ENCODE measurements at places on chromosomes 3 and 15. TPM values are rescaled to one million over a fixed set of nuclear protein-coding genes. Genes with fewer than 3 reads are reported as not detected.

BSN gene
- 1.1 TPM for total RNA-seq

NLGN1 gene
- total RNA-seq: 3.5 TPM

GNAT1 gene
- not detected for total RNA-seq

KCNH8 gene
- total RNA-seq: under 0.01 TPM

ZKSCAN7 gene
- 4.9 TPM for total RNA-seq
